Left lobe of liver (tissue), 2 donors: ENCODE measurements at places on chromosomes 7 and 10. TPM values are rescaled to one million over a fixed set of nuclear protein-coding genes. Genes with fewer than 3 reads are reported as not detected.

SCART1 gene
- total RNA-seq, result 0.53 TPM

DNA sequence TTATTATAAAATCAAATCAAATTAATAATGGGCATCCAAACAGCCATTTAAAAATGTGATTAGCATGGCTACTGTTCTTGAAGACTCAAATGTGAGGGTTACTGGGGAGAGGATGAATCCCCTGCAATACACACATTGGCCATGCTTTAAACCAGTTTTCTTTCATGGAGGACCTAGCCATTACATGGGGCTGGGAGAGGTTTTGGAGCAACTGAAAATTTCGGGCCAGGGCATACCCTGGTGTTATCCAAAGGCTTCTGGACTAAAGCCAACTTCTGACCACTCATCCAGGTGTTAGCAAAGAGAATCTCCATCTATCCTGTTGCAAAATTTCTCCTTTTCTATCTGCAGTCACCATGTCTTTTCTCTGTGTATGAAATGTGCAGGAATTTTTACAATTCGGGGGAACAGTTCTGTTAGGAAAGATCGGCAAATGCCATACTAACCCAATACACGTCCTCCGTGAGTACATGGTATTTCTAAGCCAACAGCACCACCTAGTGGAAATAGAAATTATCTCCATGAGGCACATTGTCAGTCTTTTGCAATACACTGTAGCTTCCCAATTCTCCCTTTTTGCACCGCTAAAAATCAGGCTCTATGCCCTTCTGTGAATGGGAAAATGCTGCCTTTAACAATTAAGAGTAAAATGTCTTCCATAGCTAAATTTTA lies 47.0 kb upstream of the ZNF107 start:
- no peak for DNase-seq

GHRHR gene
- 0.83 TPM for total RNA-seq

DNA sequence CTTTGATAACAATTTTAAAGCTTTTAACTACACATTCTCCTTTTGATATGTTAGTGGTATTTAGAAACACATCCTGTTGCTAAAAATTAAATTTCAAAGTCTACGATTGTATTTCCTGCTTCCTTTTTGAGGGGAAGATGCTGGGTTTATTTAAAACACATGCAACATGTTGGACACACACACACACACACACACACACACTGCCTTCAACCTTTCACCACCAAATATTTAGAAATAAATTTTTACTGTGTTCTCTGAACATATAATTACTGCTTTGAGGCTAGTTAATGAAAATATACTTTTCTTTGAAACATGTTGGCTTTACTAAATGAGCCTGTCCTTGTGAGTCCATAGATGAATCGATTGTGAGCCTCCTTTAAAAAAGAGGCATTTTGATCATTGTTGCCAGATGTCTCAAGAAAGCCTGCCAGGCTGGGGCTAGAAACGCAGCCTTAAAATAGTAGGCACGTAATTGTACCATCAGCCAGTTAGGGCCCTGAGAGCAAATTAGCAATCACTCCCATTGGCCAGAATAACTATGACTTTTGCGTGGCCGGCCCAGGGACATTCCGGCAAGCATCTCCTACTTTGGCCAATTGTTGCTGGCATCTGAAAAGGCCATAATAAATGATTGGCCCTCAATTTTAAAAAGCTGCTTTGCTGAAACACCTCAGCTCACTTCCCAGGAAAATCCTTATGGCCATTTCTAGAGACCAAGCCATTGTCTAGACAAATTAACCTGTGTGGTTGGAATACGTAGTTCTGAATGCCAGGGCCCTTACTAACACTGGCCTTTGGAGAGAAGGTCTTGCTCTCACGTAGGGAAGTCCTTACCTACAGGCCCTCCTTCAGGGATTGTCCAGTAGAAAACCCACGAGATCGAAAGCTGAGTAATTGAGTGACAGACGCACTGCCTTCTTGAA lies 9.9 kb upstream of the TEX36 start:
- DNase-seq, result no peak

- no peak for DNase-seq
These were observed 1.1 kb upstream of the DPY19L1 start for GRCh38 chr7:35038354-35038753.

DNA sequence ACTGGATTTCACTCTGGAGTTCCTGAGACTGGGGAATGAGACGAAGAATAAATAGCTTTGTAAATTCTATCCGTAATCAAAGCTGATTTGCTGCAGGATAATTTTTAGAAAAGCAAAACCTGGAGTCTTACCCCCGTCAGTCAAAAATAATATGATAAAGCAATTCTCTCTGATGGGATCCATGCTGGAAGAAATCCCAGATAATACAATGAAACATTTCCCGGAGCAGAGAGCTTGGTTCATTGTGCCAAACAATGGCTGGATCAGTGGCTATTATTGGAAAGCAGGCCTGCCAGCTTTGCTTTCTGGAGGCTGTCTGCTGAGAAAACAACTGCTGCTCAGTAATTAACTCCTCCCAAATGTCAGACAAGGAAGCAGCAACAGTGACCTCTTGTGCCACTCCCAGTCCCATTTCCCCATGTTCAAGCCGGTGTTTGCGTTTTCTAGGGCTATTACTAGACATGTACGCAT lies 609.4 kb upstream of the PCDH15 start:
- DNase-seq, result no peak

DNA sequence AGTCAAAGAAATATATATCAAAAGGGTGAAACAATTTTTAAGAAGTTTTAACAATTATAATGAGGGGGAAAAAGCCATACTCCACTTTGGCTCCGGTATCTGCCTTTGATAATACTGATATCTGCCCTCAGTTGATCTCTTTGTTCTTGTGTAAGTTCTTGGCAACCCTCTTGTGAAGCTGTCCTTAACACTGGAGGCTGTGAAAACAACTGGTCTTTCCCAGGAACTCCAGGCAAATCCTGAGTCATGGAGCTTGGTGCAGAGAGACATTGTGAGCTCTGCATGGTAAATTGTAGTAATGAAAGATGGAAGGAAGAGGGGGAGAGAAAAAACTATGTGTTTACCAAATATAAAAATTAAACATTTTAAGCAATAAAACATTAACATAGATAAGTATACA lies 11.9 kb upstream of the ERVW-1 start:
- no peak for DNase-seq
